ENCODE measurements at places on chromosomes 11 and 22.
A peak's percentile ranks its signal among the peaks of the same experiment; 100 is the strongest.

- DNase-seq: no peak
Measured at GRCh38 chr22:29520851-29521250, 32.7 kb downstream of the THOC5 start.

- DNase-seq: no peak
Measured at GRCh38 chr11:117906710-117907109, 22.5 kb downstream of the TMPRSS13 start.

DNA sequence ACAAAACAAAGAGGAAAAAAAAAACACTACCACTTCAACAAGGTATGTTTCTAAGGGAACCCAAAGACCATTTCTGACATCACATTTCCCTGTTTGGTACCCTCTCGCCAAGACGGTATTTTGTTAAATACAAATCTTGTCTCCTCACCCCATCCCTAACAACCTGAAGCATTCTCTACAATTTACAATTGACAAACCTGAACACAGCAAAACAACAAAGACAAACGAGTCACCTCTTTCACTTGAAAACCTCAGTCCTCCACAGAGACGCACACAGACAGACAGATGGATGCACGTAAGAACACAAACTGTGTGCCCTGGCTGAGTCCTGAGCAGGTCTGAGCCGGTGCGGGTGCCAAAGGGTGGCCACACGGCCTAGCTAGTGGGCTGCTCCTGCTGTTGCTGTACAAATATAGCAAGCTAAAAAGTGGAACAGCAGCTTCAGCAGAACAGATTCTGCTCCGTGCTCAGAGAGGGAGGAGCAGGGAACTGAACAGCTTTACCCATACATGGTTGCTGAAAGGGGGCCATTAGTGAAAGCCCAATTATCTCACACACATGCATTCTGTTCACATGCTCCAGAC lies 28.5 kb downstream of the CELF1 start:
- peak; percentile 28 for DNase-seq

GRCh38 chr22:36541831-36542411 lies 13.0 kb upstream of the EIF3D start:
- DNase-seq: no peak

DNA sequence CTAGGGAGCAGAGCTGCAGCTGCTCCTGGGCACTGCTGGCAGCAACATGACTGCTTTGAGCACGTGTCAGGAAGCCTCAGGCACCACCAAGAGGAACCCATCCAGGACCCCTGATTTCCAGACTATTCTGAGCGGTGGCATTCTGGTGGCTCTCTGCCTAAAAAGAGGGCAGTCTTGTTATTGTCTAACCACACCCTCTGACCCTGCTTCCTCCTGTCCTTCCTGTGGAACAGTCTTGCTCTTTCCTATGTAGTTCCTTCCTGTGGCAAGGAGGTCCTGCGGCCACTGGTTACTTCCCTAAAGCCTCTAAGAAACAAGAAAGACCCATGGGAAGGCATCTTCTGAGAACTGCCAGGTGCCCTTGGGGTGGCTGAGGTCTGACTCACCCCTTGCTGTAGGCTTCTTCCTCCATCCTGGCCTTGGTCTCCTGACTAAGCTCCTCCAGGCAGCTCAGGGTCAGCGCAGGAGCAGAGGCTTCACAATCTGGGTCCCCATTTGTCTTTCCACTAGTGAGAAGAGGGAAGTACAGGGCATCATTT lies 13.1 kb upstream of the LYVE1 start:
- DNase-seq: peak; percentile 52

GRCh38 chr11:66369073-66369894 lies 2.3 kb downstream of the SLC29A2 start:
- DNase-seq: no peak

DNA sequence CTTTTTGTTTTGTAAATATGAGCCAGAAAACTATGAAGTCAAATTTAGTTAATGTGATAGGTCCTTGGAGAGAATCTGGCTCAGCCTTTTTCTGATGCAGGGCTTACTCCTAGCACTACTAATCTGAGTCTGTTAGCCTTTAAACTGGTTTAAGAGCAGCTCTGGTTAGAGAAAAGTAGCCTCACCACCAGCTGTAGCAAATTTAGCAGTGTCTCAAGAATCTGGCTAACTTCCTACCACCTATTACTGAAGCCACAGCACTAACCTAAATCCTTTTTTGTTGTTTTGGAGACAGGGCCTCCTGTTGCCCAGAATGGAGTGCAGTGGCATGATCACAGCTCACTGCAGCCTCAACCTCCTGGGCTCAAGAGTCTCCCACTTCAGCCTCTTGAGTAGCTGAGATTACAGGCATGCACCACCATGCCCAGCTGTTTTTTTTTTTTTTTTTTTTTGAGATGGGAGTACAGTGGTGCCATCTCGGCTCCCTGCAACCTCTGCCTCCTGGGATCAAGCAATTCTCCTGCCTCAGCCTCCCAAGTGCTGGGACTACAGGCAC lies 13.9 kb downstream of the RBM4B start:
- DNase-seq: no peak

- no peak for DNase-seq
Measured at GRCh38 chr11:112616327-112617097, 344.7 kb upstream of the NCAM1 start.

- no peak for DNase-seq
Measured at GRCh38 chr11:69654001-69654659, 13.2 kb downstream of the CCND1 start.

DNA sequence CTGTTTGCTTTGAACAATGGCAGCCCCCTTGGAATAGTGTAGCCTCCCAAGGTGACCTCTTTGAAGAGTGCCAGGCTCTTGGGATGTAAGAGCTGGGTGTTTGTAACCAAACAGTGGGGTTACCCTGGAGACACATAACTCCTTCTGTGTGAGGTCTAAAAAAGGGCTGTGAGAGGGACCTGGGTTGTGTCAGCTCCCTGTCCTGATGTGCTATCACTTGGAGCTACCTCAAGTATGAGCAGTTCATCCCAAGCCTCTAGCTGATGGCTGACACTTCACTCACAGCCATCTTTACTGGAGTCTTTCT lies 40.2 kb downstream of the TSPAN18 start:
- DNase-seq: peak; percentile 80

DNA sequence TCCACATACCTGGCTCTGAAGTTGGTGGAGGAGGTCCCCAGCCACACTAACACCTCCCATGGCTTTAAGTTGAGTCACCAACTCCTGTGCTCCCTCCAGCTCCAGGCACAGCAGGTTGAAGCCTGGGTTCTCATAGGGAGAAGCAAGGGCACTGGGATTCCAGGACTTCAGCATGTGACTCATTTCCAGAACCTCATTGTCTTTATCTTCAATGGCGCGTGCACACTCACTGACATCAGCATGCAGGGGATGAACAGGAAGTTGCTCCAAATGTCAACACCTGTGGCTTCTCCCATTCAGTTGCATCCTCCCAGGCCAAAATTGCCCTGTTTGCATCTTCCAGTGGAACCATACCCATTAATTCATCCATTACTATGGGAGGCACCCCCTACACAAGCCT lies 5.8 kb upstream of the UBQLNL start:
- DNase-seq: no peak

DNA sequence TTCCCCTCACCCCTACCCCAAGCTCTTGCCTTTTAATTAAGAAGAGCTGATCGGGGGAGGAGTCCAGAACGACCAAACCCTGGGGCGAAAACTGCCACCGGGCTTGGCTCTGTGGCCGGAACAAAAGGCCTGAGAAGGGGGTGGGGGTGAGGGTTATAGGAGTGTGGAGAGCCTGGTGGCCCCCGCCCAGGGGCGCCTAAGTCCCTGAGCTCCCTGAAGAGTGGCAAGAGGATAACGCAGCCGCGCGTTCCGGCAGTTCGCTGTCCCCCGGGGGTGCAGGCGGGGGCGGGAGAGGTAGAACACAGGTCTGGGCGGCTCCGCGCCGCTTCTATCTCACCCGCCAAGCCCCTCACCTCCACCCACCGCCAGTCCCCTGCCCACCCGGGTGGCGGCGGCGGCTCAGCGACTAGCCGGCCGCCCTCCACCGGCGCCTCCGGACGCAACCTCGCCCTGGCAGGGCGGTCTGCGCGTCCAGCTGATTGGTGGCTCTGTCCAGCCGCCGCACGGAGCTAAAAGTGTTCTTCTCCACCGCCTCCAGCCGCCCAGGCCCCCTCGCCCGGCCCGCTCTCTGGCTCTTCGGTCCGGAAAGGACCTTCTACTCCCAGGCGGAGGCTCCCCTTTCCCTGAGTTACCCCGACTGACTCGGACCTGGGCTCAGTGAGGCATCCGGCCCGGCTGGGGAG lies 18.7 kb upstream of the BDNF start:
- DNase-seq: peak; percentile 33

DNA sequence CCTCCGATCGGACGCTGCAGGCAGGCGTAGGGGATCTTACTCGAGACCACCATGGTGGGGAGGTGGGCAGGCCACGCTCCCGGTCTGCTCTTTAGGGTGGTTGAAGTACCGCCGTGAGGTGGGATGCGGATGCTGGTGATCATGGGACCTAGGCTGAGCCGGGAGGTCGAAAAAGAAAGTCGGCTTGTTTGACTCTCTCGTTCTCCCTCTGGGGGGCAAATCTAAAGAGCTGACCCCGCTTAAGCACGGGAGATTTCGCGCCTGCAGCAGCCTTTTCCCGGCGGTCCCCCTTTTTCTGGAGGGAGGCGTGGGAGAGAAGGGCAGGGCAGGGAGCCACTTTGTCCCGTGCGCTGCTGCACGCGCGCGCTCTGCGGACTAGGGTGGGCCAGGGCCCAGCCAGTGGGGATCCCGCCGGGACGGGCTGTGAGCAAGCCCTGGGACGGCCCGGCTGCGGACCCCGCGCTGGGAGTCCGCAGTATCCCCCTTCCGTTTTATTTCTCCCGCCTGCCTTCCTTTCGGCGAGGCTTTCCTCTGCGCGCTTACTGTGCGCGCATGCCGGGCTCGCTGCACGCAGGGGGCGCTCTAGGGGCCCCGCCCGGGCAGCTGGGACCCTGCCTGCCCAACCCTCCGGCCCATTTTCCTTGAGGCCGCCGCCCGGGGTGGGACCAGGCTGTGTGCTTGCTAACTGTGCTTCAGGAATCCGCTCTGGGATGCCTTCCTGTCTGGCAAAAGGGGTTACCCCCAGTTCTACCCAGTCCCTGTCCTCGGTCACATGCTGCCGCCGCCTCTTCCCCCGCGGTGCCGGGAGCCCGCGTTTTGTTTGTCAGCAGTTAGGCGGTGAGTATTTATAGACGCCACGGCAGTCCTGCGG lies 81.0 kb downstream of the PRR5L start:
- DNase-seq: peak; percentile 51

DNA sequence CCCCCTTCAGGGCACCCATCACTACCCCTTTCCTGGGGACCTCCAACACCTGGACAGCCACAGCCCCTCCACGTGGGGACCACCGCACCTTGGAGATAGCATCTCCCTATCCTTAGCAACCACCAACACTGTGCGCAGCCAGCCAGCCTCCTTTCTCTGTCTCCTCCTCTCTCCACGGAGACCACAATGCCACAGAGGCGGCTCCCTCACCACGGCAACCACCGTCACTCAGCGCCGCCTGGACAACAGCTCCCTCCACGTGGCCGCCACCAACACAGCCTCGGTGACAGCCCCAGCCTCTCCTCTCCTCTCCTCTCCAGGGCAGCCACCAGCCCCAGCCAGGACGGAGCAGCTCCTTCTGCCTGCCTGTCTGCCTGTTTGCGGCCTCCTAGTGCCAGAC lies 10.5 kb downstream of the ELFN2 start:
- no peak for DNase-seq
